Smooth muscle cell of the pulmonary artery (primary cell): ENCODE measurements at places on chromosomes 6 and 20. TPM values are rescaled to one million over a fixed set of nuclear protein-coding genes. Genes with fewer than 3 reads are reported as not detected.

Gene TRIM15
- not detected in 2 replicates for total RNA-seq

Gene TENT5A
- 60.5 and 63.9 TPM in 2 replicates for total RNA-seq

Gene CYP39A1
- total RNA-seq, result 0.07 and 0.78 TPM in 2 replicates

Gene OPRM1
- total RNA-seq, result not detected in 2 replicates

Gene VNN1
- 0.20 TPM in 1 of 2 replicates, not detected in the other for total RNA-seq

Gene SCUBE3
- 11.8 and 153 TPM in 2 replicates for total RNA-seq

Gene HCK
- not detected in 2 replicates for total RNA-seq

Gene FAM209B
- total RNA-seq, result not detected in 2 replicates

Gene LY6G6D
- total RNA-seq, result not detected in 2 replicates

Gene HMGCLL1
- total RNA-seq, result 0.07 TPM in 1 of 2 replicates, not detected in the other

Gene CALHM4
- 0.20 TPM in 1 of 2 replicates, not detected in the other for total RNA-seq

Gene TTLL9
- 0.07 TPM in 1 of 2 replicates, not detected in the other for total RNA-seq

Gene ALDH5A1
- 1.5 and 1.9 TPM in 2 replicates for total RNA-seq

Gene LKAAEAR1
- not detected in 2 replicates for total RNA-seq

Gene TRIM40
- total RNA-seq, result not detected in 2 replicates

Gene GATA5
- total RNA-seq, result 0.13 and 0.26 TPM in 2 replicates

Gene LYRM4
- total RNA-seq, result 12.8 and 15.0 TPM in 2 replicates

Gene AP5S1
- 18.2 and 19.5 TPM in 2 replicates for total RNA-seq

Gene SLC22A1
- 0.40 and 0.46 TPM in 2 replicates for total RNA-seq

Gene LRRN4
- 0.07 TPM in 1 of 2 replicates, not detected in the other for total RNA-seq

Gene MLN
- not detected in 2 replicates for total RNA-seq

Gene PLG
- not detected in 2 replicates for total RNA-seq

Gene CDYL
- total RNA-seq, result 15.6 and 19.5 TPM in 2 replicates

Gene SLC35D3
- total RNA-seq, result not detected in 2 replicates

Gene LAMA5
- 243 and 256 TPM in 2 replicates for total RNA-seq

Gene MCUR1
- total RNA-seq, result 8.5 and 11.3 TPM in 2 replicates

Gene MOXD1
- 41.5 and 73.5 TPM in 2 replicates for total RNA-seq

Gene PKIB
- total RNA-seq, result 6.5 and 35.7 TPM in 2 replicates
